ENCODE measurements at places on chromosomes 5 and 9.

DNA sequence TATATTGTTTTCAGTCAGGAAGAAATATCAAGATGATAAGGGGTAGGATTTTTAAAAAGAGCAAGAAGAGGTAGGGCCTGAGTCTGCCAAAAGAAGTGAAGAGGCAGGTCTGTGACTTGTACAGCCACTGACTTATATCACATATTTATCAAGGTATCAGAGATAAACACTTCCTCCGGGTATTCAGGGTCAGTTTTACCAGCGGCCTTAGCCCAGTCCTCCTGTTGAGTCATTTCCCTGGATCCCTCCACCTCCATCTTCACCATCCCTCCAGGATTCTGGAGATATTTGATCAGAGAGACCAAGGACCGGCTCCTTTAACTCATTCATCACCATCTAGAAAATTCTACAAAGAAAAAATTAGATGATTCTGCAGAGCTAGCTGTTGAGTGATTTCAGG, 375.7 kb upstream of the TUSC1 start:
- DNase-seq = no peak

DNA sequence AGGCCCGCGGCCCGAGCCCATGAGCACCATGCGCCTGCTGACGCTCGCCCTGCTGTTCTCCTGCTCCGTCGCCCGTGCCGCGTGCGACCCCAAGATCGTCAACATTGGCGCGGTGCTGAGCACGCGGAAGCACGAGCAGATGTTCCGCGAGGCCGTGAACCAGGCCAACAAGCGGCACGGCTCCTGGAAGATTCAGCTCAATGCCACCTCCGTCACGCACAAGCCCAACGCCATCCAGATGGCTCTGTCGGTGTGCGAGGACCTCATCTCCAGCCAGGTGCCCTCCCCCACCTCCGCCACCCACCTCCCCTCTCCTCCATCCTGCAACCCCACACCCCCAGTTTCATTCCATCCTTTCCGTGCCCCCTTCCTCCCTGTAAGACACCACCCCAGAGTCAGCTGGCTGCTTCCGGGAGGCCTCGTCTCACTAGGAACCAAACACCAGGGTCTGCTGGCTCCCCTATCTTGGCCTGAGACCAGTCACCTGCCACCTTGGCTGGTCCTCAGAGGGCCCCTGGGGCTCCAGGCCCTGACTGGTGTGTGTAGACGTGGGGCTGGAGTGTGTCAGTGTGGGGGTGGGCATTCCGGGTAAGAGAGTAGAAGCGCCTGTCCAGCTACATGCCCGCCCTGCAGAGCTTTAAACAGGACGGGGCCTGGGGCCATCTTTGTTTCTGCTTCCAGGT, 655 bp downstream of the GRIN1 start:
- DNase-seq = no peak

GRCh38 chr9:85030316-85030715, 360.8 kb downstream of the NTRK2 start:
- no peak for DNase-seq

DNA sequence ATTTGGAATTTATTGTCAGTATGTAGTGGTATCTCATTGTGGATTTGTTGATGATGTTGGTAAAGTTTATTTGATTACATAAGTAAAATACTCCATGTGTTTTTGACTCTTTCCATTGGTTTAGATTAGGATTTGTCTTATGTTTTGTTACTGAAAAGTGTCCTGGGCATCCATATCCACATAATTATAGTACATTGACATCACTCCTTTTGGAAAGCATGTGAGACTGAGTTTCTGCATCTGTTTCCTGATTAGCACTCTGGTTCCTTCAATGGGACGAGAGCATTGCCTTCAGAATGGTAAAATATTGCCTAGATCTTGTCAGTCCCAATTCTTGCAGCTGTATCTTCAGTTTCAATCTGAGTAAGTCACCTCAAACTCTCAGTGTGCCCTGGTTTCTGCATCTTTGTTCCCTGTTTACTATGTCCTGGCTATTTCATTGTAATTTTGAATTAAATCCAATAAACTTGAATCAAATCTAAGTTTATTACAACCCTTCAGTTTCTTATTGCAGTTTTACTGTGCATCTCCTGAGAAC, 128.1 kb downstream of the FBXO38 start:
- no peak for DNase-seq

DNA sequence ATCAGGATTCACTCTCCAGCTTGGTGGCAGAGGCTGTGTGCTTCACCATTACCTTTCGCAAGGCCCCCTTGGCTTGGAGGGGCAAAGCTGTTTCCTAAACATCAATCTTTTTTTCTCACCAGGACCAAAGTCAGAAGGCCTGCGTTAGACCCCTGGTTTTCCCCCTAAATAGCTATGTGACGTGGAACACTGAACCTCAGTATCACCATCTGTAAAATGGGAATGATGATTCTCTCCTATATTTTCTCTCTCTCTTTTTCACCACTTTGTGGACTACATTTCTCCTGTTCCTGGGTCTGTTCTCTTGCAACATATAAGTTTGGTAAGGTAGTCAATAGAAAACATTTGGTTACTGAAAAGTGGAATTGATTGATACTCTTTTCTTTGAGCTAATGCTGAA, 50.5 kb downstream of the DAPK1 start:
- DNase-seq = no peak

DNA sequence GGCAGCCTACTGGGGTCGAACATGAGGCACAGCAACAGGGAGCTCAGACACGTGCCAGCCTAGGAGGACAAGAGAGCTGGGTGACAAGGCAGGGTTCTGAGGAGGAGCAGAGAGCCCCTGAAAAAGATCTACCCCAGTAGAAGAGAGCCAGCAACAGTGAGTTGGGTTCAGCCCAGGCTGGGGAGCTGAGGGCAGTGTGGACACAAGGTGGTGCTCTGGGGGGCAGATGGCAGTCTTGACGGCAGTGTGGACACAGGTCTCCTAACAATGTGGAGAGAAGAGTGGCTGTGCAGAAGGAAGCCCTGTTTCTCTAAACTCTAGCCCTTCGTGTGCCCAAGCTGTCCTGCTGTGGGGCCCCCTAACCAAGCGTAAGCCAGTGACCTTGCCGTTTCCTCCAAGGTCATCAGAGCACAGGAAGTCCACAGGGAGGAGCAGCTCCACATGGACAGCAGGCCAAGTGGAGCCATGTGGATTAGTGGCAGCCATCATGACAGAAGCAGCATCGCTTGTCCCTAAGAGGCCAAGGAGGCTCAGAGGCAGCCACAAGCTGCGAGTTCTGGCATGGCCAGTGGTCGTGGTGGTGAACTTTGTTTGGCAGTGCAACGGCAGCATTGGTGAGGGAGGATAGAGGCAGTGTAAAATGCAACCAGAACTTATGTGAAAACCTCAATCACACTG, 25.1 kb upstream of the LMX1B start:
- no peak for DNase-seq

GRCh38 chr5:103452089-103452488, 110.5 kb downstream of the NUDT12 start:
- DNase-seq = no peak

DNA sequence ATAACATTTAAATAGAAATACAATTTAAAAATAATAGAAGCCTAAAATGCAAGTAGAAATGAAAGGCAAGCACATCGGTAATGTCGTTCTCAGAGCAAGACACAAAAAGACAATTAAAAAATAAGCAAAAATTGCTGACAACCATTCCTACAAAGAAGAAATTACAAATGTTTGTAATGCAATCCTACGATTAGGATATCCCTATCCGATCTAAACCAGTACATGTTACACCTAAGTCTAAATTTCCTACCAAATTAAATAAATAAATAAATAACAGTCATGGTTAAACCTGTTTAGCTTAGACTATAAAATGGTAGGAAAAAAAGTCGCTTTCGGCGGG, 90.0 kb downstream of the ANXA2R start:
- no peak for DNase-seq

- no peak for DNase-seq
Observed at GRCh38 chr9:134643222-134643671, 1.6 kb downstream of the COL5A1 start.

DNA sequence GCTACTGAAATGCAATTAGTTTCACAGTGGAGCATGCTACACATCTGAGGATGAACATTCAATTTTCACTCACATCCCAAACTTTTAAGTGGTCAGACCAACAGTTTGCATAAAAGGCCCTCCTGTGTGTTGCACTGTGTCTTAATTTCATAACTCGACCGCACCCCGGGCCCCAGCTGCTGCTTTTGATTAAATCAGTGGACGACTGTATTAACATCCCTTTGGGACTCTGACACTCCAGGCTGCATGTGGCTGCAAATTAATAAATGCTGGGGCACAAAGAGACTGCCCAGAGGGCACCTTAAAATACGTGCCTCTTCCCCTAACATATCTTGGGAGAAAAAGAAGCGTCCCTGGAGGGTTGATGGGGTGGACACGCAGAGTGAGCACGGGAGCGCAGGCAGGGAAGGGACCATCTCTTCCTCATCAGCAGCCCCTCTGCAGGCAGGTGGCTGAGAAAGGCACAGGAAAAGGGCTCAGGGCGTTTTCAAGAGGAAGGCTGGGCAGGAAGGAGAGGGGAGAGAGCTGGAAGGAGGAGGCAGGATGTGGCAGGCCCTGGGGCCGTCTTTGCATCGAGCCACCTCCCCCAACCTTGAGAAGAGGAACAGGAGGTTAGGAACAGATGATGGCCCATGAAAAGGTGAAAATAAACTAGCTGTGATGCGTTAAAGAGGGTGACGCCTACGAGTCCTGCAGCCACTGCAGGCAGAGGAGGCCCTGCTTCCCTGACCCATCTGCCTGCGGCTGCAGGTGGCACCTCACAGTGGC, 18.6 kb downstream of the MED10 start:
- DNase-seq = no peak

GRCh38 chr9:14190240-14190639, 123.7 kb downstream of the NFIB start:
- no peak for DNase-seq

GRCh38 chr9:710951-711745, 130.3 kb upstream of the DMRT1 start:
- no peak for DNase-seq

DNA sequence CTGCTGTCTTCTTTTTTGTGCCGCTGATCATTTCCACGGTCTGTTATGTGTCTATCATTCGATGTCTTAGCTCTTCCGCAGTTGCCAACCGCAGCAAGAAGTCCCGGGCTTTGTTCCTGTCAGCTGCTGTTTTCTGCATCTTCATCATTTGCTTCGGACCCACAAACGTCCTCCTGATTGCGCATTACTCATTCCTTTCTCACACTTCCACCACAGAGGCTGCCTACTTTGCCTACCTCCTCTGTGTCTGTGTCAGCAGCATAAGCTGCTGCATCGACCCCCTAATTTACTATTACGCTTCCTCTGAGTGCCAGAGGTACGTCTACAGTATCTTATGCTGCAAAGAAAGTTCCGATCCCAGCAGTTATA, 17.1 kb downstream of the F2R start:
- no peak for DNase-seq

DNA sequence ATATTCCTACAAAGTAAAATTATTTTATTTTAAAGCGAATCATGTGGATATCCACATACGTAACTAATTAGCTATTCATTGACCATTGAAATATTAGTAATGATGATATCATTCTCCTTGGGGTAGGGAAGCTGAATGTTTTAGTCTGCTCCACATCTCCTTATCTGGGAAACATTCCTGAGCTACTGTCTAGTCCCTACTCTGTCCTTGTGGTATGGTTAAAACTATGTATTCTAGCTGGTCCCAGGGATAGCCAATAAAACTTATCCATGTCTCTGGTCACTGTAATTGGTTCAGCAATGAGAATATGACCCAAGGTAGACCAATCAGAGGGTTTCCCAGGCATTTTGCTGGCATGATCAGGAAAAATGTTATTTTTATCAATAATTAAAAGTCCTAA, 76.0 kb upstream of the DAP start:
- no peak for DNase-seq

- DNase-seq = no peak
Observed at GRCh38 chr9:136190237-136190601, 14.7 kb downstream of the LHX3 start.

DNA sequence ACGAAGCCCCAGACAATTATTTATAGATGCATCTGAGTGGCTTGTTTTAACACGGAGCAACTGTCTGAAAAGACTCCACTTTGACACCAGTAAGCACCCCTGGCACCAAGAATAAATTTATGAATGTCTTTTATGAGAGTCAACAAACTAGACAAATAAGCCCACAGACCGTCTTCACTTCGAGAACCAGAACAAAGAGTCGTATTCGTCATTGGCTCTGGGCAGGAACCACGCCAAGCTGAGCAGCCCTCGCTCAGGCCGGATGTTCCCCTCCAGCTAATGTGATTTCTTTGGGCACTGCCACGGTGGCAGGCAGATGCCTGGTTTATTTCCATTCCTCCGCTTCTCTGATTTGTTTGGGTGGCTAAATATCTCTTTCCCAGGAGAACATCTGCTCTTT, 91.9 kb upstream of the STC2 start:
- DNase-seq = no peak

DNA sequence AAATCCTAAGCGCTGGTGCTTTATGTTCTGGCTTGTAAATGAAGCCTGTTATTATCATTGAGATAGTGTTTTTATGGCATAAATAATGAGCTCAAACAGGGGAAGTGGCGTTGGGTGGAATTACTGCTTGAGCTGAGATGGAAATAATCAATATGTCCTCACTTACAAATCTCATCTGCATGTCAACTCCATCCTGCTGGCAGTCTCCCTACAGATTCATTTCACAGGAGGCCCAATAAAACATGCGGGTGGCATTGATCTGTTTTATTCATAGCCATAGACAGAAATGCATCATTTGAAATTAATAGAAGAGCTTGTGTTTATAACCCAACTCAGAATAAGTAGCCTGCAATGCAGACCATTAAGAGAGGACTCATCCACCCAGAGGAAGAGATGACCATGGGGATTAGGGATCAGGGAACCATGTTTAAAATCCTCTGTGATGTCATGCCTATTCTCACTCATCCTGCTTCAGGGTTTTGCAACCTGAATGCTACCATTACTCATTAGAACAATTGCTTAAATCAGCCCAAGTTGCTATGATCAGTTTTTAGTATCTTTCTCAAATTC, 680.4 kb downstream of the TLR4 start:
- DNase-seq = no peak

GRCh38 chr9:26551451-26551850, 341.2 kb downstream of the CAAP1 start:
- no peak for DNase-seq

DNA sequence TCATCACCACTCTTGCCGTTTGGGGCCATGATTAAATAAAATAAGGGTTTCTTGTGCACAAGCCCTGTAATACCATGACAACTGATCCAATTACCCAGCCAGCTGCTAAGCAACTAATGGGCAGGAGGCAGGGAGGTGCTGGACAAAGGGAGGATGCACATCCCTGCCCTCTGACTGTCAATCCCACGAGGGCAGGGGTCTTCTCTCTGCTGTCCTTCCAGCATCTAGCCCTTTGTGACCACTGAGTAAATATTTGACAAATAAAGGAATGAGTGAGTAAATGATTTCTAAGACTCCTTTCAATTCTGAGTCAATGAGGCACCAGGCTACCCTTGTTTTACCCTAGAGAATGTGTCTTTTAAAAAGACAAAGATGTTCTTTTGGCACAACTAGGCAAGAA, 247.1 kb downstream of the SYK start:
- no peak for DNase-seq
